Stimulated activated CD4-positive, alpha-beta T cell treated with anti-CD3 and anti-CD28 coated beads, Interleukin-4, amount 100 ng/mL, for 4 hours (primary cell): ENCODE measurements at places on chromosomes 1 and 21.

DNA sequence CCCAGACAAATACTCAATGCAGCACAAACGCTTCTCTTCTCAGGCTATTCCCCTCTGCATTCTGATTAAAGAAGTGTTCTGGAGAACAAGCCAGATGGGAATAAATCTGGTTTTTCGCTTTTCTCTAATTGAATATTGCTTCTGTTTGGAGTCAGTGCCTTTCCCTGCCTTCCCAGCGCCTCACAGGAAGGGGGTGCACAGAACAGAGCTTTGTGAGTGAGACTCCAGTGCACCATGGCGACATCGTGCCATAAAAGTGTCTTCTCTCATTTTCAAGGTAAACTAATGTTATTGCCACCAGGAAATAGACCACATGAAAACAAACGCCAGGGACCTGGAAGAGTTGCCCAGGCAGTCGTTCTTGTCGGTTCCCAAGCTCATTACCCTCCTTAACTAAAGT is 43.6 kb upstream of the SLC45A1 start:
- DNase-seq = no peak

DNA sequence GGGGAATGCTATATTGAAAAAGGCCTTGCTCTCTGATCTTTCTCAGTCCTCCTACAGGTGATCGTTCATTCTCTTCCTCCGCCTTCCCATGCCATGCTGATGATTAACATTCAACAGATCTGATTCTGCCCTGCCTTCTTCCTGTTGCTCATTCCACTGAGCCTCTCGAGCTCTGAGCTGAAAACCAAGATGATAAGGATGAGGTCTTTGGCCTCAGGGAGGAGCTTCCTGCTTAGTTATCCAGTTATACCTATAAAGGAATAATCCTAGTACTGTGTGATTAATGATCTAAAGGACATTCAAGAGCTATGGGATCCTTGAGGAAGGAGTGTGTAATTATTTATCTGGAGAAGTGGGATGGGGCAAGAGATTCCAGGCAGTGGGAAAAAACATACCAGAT is 25.2 kb upstream of the MAP3K7CL start:
- no peak for DNase-seq

DNA sequence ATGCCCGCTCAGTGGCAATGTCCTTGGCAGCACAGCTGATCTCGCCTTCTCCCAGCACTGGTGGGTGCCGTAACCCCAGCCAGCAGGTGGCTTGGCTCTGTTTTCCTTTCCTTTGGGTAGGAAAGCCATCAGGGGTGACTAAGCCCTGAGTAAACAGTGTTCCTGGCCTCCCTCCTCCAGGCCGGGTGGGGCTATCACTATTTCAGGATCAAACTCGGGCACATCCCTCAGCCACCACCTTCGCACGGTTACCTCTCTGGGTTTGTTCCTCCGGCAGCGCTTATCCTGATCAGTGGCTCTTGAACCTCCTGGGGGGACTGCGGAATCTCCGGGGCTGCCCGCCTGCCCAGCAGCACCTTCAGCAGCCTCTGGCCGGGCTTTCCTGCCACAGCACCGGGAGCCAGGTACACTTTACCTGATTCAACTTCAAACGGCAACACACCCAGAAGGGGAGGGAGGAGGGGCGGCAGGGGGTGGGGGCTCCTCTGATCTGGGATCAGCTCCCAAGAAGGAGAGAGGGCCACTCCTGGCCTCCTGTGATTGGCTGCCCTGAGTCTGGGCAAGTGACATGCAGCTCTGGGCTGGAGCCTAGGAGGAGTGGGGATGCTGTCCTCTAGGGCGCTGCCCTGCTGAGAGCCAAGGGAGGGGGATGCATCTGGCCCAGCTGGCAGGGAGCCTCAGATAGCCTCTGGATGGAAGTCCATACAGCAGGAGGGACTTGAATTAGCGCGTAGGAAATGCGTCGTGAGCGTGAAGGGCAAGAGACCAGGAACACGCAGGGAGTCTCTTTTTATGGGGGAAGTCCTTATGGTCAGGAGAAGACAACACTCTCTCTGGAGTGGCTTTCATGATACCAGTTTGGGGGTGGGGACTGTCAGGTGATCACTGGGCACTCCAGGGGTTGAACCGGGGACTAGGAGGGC is at the start of gene ASCL5:
ASCL5 (minus strand) TSS at position 353 of the 923 bp plus-strand sequence. CDS start 11,812 bp downstream, outside the sequence.
- no peak for DNase-seq

DNA sequence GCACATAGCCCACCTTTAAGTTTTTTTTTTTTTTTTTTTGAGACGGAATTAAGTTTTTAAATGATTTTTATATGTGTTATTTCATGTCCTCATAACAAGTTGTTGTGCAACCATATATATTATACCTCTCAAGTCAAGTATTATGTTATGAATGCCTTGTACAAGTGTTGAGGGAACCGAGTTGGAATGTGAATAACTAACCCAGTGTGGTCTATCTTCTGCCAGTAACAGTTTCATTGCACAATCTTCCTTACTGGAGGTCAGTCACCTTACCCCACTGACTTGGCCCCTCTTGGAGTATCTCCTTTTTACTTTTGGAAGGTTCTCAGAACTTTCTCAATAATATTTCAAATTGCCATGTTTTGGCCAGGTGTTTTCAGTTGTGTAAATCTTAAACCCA is 201.9 kb downstream of the CACNA1E start:
- no peak for DNase-seq

DNA sequence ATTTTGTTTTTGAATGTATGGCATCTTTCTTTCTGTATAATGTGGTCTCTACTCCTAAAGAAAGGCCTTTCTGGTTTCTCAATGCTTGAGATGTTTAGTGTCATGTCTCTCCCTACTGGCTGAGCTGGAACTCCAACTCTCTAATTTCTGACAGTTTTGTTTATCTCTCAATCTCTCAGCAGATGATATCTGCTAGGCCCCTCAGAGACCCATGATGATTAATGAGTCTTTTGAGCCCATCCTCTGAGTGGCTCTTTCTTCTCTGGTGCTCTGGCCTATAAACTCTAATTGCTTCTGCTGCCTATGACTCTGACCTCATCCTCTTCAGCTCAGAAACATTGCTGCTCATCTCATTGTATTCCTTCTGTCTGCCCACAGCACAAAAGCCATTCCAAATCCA is 46.6 kb downstream of the CRB1 start:
- DNase-seq = no peak

DNA sequence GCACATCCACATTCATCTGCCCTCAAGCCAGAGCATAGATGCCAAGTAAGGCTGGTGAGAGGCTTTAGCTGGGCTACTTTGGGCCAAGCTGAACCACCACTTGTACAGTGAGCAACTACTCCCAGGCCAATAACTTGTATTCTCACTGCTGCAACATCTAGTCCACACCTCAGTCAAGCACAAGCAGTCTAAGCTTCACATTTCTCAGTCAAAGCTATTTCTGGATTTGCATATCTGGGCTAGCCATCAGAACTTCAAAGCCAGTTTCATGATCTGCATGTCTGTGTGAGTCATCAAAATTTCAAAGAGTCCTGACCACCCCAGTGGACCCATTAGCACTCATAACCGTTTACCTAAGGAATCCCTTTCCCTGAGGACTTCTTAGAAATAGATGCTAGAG is 77.7 kb upstream of the DIRAS3 start:
- DNase-seq = no peak

DNA sequence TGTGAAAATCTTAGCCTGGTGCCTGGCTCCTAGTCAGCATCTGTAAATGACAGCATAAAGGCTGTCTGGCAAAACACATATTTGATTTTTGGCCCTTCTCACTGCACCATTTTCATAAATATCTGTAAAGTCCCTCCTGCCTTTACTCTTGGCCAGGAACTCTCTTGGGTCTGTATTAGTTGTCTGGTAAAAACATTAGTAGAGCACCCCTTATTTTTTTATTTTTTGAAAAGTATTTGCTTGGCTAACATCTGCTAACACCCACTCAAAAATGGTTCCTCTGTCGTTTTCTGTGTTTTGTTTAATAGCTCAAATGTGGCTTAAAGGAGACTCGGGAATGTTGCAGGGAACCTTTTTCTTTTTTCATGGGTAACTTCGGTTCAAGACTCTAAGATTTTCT is 293.4 kb downstream of the HMCN1 start:
- no peak for DNase-seq

- DNase-seq = no peak
Observed at GRCh38 chr1:40383095-40383487, 9.6 kb downstream of the SMAP2 start.

GRCh38 chr1:26945138-26945537 is 15.1 kb downstream of the KDF1 start:
- no peak for DNase-seq
